ENCODE measurements at places on chromosomes 7 and 10.
A peak's percentile ranks its signal among the peaks of the same experiment; 100 is the strongest.

- no peak for DNase-seq
Measured at GRCh38 chr7:152519290-152519689, 83.5 kb upstream of the KMT2C start.

- DNase-seq, result no peak
Measured at GRCh38 chr7:150397346-150398107, 18.4 kb downstream of the ZNF775 start.

- DNase-seq, result no peak
Measured at GRCh38 chr7:2120251-2120660, 112.5 kb downstream of the MAD1L1 start.

GRCh38 chr10:117462816-117463544 lies 79.6 kb upstream of the EMX2 start:
- no peak for DNase-seq

DNA sequence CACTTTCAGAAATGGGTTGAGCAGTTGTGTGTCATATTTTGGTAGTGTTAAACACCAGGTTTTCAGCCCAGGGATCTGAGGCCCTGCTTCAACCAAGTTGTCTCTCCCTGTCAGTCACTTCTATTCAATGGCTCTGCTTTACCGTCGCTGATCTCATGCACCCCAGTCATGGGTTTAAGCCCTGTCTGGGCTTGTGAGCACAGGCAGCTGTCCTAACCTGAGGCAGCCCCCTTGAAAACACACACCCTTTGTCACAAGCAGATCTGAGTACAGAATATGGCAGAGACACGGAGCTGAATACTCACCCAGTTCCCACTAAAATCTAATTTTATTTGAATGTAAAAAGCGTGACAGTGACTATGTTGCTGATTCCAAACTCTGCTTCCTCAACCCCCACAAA lies 110.6 kb upstream of the GLI3 start:
- DNase-seq, result peak; percentile 13

- DNase-seq, result no peak
Measured at GRCh38 chr10:86066696-86067095, 299.9 kb downstream of the GRID1 start.

DNA sequence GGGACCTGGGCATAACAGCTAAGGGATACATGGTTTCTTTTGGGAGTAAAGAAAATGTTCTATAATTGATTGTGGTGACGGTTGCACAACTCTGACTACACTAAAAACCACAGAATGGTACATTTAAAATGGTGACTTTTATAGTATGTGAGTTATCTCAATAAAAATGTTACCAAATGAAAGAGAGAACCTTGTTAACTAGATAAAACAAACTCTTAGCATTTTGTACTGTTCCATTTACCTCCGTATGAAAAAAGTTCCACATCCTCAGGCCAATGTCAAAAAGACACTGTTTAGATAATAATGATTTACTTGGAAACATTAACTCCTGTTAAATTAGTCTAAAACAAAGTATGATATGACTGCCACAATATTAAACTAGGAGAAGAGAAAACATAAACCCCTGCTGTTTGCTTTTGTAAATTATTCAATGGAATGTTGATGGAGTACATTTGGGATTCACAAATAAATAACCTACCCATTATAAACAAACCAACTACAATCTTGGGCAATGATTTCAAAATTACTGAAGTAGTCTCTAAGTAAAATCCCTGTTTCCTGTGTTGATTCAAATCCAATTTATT lies 60.7 kb downstream of the SMURF1 start:
- no peak for DNase-seq

- DNase-seq, result no peak
Measured at GRCh38 chr10:30832001-30832748, 199.5 kb downstream of the ZNF438 start.

- no peak for DNase-seq
Measured at GRCh38 chr7:30973292-30973691, 9.5 kb downstream of the GHRHR start.

- DNase-seq, result peak; percentile 91
Measured at GRCh38 chr10:101018600-101019439, 12.1 kb downstream of the PDZD7 start.

- DNase-seq, result peak; percentile 62
Measured at GRCh38 chr10:122062831-122063674, 74.1 kb downstream of the TACC2 start.

DNA sequence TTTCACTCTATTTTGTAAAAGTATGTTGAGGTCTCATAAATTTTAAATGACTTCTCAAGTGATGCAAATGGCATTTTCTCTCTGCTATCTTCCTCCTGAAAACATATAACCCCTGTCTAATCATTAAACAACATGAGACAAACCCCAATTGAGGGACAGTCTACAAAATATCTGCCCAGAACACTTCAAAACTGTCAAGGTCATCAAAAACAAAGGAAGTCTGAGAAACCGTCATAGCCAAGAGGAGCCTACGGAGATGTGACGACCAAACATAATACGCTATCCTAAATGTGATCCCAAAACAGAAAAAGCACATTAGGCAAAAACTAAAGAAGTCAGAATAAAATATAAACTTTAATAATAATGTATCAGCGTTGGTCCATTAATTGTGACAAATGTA lies 282.3 kb upstream of the SEMA3C start:
- no peak for DNase-seq

DNA sequence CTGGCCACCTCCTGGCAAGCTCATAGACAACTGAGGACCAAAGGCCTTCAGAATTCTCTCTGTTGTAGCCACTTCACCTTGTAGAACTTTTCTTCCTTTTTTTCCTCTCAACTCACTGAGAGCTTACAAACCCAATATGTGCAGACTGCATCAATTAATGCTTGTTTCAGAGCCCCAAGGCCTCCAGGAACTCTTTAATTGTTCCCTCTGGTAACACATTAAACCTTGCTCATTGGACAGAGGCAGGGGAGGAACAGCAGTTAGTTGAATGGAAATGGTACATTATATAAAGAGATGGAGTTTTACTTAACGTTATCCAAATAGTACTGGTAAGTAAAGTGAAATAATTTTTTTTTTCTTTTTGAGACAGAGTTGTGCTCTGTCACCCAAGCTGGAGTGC lies 25.2 kb downstream of the STMP1 start:
- DNase-seq, result no peak

GRCh38 chr7:8435590-8436545 lies 2.5 kb downstream of the NXPH1 start:
- no peak for DNase-seq

DNA sequence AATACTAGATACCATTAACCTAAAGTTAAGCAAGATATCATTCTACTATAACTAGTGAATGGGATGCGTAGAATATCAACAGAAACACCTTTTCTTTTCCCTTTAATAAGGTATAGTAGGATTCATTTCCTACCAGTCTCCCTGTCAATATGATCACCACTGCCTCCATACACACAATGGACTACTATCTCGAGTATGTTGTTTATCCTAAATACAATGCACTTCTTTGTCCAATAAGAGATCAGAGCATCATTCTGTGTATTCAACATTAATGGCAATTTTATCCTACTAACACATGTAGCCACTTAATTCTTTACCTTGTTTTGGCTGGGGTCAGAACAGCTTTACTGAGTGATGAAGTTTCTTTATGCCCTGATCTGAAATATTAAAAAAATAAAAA lies 276.3 kb downstream of the TFEC start:
- no peak for DNase-seq

GRCh38 chr10:71039551-71039950 lies 151.2 kb upstream of the PCBD1 start:
- DNase-seq, result no peak

GRCh38 chr10:65294329-65294728 lies 1631.5 kb upstream of the LRRTM3 start:
- no peak for DNase-seq

DNA sequence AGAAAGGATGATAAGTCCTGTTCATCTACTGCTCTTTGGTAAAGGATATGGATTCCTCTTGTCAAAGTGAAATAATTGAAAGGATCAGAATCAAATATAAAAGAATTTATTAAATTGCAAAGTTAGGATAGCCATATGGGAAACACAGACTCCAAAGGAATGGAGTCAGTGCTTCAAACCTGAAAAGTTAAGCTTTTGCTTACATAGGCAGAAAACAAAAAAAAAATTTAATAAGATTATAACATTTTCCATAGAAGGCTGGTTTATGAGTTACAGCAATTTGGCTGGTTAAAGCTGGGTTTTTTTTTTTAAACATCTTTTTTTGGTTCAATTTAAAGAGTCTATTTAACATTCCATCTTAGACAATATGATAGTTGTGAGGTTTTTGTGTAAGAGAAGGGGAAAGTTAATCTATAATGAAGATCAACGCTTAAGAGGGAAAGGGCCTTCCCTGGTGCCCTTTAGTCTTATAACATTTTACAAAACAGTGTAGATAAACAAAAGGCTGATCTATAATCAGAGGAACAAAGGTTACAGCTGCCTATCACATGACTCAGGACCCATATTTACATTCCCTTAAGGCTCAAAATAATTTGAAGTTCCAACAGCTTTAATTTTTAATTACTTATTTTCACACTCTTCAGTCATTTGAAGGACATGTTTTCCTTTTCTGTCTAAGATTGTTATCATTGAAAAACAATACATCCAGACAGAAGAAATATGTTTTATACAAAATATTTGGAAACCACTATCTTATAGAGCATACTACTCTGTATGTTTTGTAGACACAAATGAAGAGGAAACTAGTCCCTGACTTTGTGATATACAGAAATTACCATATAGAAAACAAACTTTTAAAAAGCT lies 234.3 kb upstream of the MBL2 start:
- no peak for DNase-seq

- no peak for DNase-seq
Measured at GRCh38 chr10:45476559-45476958, 102.5 kb downstream of the ALOX5 start.

DNA sequence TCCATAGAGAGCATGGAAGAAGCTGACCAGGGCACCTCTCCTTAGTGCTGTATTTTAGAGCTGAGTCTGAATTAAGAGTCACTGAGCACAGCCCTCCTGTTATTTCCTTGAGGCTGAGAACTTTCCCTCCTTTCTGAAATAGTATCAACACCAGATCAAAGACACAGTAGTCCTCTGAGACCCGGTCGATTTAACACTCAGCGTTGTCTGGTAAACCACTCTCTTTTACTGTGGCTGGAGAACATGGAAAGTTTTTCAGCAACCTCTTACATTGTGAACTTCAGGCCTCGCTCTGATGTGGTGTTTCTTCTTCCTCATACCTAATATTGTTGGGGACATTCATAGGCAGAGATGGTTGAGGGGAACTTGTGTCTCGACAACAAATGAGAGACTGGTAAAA lies 202.0 kb upstream of the MTPN start:
- DNase-seq, result no peak

GRCh38 chr7:118039963-118040489 lies 143.9 kb upstream of the LSM8 start:
- DNase-seq, result no peak

GRCh38 chr10:88111294-88111693 lies 247.9 kb downstream of the PTEN start:
- no peak for DNase-seq

DNA sequence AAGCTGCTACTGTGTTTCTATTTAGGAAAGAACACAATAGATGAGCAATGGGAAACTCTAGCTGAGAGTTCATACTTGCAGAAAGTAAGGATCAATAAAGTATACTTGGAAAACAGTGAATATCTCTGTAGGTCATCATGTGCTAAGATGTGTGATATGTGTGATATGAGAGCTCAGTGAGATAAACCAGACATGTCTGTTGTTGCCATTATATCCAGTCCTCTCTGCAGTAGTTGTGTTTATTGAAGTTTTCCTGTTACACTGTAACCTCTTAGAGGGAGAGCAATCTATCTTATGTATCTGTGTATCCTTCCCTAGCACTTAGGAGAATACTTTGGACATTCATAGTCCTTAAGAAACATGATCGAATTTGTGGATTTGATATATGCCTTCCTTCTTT lies 19.1 kb downstream of the TRUB1 start:
- no peak for DNase-seq

DNA sequence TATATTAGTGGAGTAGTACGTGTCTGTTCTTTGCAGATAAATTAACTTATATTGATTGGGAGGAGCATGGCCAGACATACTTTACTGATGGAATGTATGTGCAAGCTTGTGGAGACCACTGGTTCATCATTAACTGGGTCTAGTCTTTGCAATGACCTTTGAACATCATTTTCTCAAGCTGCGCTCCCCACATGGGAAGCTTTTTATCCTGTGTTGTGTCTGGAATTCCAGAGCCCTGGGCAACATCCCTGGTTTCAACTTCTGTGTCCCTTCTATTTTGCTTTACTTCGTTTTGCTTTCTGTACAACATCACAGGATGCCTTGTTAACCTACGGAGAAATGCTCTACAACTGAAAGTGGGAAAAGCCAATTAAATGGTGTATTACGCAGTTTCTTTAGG lies 38.3 kb downstream of the MACROH2A2 start:
- DNase-seq, result no peak

DNA sequence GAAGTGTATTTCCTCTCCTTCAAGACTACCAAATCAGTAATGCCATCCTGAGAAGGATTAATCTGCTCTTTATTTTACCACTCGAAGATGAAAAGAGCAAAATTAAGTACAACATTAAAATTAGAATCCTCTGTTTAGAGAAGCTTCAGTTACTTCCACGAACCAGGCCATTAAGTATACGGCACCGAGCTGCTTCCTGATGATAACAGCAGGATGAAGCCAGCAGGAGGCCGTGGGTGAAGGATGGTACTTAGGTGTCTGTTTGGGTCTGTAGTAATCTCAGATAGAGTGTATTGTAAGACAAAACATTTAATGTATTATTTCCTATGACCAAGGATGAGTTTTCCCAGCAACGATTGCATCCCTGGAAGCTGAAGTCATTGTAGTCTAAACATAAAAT lies 362.8 kb downstream of the SFMBT2 start:
- no peak for DNase-seq

- peak; percentile 7 for DNase-seq
Measured at GRCh38 chr7:105487579-105488571, 34.2 kb downstream of the PUS7 start.

- no peak for DNase-seq
Measured at GRCh38 chr7:145543242-145543641, 573.4 kb upstream of the CNTNAP2 start.

GRCh38 chr7:91752102-91752501 lies 128.4 kb downstream of the MTERF1 start:
- DNase-seq, result no peak

- DNase-seq, result peak; percentile 41
Measured at GRCh38 chr10:80945264-80945880, 407.7 kb downstream of the SH2D4B start.
